Testis (tissue), 5 donors: ENCODE measurements at places on chromosomes 3 and 15. TPM values are rescaled to one million over a fixed set of nuclear protein-coding genes. Genes with fewer than 3 reads are reported as not detected.

CAND2 gene
- 128 TPM for total RNA-seq

GOLGA8Q gene
- total RNA-seq = 7.5 TPM

CELSR3 gene
- total RNA-seq = 14.3 TPM

ROPN1 gene
- total RNA-seq = 139 TPM

CDHR4 gene
- 5.5 TPM for total RNA-seq

SH2D7 gene
- 1.5 TPM for total RNA-seq

FRMD5 gene
- 10.5 TPM for total RNA-seq

MUC20 gene
- total RNA-seq = 16.2 TPM

SLC51A gene
- total RNA-seq = 27.2 TPM

C2CD4B gene
- 2.9 TPM for total RNA-seq

SRP14 gene
- 277 TPM for total RNA-seq

PEX5L gene
- 6.6 TPM for total RNA-seq

- DNase-seq = no peak
Measured at GRCh38 chr3:141930801-141931200, 54.4 kb downstream of the ATP1B3 start.

- no peak for DNase-seq
Measured at GRCh38 chr3:30924763-30925162, 30.3 kb upstream of the GADL1 start.

DNA sequence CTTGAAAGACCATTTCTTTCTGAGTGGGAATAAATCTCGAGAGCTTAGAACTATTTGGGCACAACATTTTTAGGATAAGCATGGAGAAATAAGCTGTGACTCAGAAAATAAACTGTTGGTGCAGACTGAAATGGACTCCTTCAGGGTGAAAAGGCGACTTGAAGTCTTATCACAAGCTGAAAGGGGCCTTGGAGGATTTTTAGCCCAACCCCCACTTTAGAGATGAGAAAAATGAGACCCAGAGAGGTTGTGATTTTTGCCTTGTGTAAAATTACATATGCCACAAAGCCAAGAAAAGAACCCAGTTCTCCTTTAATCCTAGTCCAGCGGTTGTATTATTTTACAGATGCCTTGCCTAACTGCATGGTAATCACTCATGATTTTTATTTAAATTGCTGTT lies 1.5 kb downstream of the ATP1B3 start:
- DNase-seq = no peak

DNA sequence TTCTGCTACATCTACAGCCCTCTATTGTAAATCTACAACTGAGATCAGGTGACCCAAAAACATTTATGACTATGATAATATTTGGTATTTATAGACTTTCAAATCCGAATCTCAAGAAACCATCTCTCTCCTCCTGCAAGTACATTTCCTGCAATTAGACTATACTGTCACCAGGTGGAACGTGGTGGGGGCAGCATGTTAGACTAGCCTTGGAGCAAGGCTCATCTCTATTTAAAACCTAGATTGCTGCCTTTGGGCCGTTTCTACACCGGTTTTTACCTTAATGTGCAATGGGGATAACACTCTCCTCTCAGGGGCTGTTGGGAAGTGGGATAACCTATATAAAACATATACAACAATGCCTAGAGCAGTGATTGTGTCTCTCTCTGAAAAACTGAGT lies 3.8 kb upstream of the KATNBL1 start:
- no peak for DNase-seq

- no peak for DNase-seq
Measured at GRCh38 chr3:178532476-178532875, 3.8 kb upstream of the KCNMB2 start.

- peak; percentile 68 for DNase-seq
Measured at GRCh38 chr3:101574388-101575112, 570 bp downstream of the PCNP start.

DNA sequence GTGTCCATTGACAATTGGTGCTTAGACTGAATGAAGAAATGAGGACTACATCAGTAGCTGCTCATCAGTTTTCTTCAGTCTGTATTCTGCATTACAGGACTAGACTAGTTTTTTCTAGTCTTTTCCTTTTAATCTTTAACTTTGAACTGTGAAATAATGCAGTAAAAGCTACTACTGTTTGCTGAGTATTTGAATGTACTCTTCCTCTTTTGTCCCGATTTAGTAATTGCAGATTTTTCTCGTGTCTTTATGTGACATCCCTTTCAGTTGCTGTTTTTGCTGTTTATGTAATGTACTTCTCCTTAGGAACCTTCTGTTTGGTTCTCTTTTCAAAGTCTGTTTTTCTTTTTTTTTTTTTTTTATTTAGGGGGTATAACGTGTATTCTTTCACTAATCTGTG lies 17.4 kb downstream of the MFSD1 start:
- DNase-seq = no peak

GRCh38 chr3:81518945-81519344 lies 242.5 kb downstream of the GBE1 start:
- no peak for DNase-seq

DNA sequence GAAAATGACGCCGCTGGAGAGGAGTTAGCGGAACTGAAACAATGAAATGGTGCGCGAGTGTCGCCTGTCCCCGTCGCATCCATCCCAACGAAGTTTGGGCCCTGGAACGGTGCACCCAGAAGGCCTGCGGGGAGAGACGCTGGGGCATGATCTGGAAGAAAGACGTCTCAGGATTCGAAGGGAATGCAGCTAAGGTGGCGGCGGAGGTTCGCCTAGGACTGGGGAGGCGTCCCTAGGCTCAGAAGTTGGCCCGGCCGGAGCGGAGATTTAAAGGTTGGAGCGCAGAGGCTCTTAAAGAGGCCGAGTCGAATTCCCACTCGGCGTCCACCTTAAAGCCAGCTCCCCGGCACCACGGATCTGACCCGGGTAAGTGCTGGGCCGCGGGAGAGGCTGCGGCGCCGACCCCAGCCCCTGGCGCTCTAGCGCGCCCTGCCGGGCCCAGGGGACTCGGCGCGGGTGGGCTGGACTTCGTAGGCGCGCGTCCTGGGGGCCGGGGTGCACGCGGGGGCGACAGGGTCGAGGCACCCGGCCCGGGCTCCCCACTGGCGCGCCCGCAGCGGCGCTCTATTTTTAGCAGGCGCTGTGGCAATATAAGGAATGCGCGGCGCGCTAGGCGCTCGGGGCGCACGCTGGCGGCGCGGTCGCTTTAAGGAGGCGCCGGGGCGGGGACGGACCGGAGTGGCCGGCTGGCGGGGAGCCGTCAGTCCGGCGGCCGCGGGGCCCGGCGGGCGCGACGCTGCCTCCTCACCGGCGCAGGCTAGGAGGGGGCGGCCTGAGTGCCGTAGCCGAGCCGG lies at the start of gene MRAS:
Gene MRAS, plus strand, starts transcription at position 620 of the 794 bp plus-strand sequence. CDS start 24,305 bp downstream, outside the sequence.
- DNase-seq = peak; percentile 78

GRCh38 chr3:87761341-87761740 lies 297.5 kb downstream of the CGGBP1 start:
- DNase-seq = no peak

- no peak for DNase-seq
Measured at GRCh38 chr15:35693886-35694285, 147.9 kb upstream of the DPH6 start.

GRCh38 chr3:115211810-115212492 lies 64.9 kb upstream of the ZBTB20 start:
- no peak for DNase-seq

DNA sequence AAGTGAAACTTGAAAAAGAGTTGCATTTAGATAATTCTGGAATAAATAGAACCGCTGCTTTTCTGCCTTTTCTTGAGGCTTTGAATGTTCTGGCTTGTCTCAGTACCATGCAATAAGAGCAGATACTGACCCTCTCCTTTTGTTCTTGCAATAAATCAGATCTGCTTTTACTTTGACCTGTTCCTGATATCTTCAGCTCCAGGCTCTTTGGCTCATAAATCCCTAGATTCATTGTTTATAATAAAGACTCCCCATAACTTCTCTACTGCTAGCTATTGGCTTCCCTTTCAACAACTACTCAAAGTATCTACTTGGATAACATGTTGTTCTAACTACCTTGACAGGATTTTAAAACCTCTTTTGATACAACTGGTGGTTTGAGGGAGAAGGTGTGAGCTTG lies 47.4 kb upstream of the TMC3 start:
- no peak for DNase-seq

DNA sequence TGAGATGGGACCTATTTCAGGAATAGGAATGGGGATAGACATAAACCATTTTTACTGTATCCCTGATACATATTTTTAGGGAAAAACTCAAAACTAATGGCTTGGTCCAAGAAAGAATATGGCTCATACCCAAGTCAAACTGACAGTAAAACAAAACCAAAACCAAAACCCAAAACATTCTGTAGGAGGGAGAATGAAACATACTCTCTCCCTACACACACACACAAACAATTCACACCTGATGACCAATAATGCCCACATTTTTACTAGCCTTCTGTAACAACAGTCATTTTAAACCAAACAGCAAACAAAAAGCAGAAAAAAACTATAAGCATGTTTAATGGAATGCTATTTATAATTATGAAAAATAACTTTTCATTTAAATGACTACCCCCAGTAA lies 74.9 kb downstream of the NBEAL2 start:
- no peak for DNase-seq

DNA sequence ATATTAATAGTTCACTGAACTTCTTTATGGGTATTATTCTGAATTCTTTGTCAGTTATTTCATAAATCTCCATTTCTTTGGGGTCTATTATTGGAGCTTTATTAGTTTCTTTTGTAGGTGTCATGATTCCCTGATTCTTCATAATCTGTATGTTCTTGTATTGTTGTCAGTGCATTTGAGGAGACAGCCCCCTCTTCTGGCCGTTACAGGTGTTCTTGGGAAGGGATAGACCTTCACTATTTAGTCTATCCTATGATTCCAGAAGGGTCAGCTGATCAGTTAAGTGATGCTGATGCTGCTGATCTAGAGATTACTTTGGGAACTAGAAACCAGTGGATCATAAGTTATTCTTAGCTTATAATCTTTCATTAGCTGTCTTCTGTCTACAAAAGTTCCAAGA lies 34.9 kb downstream of the TMEM39A start:
- DNase-seq = no peak

DNA sequence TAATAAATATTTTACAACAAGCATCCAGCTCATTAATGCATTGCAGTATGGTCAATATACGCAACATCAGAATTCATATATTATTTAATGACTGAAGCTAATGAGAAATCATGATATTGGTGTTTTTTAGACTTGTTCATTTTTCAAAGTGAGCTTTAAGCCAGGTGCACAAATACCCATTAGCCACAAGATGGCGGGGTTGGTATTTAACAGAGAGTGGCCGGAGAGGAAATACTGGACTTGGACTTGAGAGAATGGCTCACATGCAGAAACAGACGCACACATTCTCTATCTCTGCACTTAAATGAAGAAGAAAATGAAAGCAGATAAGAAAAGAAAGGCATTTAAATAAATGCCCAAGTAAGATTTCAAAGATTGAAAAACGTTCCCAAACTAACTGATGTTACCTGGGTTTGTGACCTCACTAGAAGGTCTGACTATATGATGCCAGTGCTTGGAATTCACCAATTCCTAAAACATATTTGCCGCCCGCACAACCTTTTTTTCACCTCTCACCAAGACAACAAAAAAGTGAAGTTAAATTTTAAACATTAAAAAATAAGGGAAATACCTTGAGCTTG lies 21.2 kb upstream of the CRBN start:
- peak; percentile 77 for DNase-seq

- no peak for DNase-seq
Measured at GRCh38 chr3:187183903-187184302, 13.4 kb upstream of the RTP1 start.

DNA sequence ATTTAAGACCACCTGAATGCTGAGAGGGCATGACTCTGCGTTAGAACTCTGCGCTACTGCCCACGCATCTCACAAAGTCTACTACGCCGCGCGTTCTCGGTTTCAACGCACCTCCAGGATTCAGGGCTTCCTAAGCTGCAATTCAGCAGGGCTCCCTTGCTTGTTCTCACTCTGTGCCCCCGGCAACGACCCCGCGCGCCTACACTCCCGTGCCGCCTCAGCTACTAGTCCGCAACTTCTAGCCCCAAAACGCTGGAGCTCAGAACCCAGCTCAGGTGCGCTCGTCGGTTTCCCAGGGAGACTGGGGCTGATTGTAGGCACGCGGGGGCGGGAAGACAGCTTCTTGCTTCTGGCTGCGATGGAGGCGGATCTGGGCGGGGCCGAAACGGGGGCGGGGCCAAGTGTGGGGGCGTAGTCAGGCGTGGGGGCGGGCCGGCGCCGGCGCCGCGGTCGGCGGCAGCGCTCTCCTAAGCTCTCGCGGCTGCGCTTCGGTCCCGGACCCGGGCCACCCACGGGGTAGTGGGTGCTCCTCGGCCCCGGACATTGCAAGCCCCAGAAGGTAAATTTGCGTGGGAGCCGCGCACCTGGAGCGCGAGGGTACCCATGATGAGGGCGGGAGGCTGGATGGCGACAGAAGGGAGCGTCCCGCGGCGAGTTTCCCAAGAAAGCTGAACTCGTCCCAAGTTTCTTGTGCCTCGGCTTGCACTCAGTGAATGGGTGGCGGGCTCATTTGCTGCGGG lies at the start of gene ARHGEF26:
Gene ARHGEF26, plus strand, starts transcription at position 430 of the 740 bp plus-strand sequence. CDS start 603 bp downstream, outside the sequence.
- DNase-seq = peak; percentile 95

DNA sequence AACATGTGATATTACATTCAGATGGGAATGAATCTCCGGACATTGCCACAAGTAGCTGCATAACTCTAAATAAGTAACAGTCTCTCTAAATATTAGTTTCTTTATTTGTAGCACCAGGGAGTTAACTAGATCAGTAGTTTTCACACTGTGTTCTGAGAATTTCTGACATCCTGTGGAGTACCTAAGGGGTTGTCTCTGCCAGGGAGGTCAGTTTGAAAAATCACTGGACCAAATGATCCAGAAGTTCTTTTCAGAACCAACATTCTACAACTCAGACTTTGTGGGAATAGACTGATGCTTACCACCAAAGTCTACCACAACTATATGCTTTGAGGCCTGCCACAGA lies 9.0 kb upstream of the ILDR1 start:
- DNase-seq = no peak

- DNase-seq = peak; percentile 91
Measured at GRCh38 chr15:63093486-63094205, 28.0 kb upstream of the LACTB start.

DNA sequence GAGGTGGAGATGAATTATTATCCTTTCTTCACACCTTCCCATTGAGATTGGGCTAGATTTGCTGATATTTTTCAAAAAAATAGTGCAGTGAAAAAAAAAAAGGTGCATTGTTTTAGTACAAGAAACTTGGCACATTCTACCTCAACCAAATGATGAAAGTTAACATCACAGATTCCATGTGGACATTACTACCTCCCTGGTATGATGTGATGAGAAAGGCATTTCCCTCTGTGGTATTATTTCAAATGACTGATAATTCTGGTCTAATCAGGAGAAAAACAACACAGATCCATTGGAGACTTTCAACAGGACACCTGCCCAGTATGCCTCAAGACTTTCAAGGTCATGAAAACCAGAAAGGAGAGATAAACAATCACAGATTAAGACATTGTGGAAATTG lies 313.4 kb downstream of the BCHE start:
- DNase-seq = no peak

DNA sequence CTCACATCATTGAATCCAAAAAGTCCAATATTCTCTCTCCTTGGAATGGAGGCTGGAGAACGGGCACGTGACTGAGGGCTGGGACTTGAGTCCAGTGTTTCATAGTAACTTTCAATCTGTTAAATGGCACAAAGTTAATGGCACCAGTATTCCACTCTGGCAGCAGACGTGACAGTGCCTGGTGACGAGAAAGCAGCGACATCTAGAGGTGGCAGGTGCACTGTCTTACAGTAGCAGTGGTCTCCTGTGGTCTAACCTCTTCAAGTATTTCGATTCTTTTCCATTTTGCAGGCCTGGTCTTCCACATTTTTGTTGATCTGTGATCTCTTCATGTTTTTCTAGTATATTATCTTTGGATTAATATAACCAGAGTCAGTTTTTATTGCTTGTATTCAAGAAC lies 107.1 kb downstream of the OXSM start:
- DNase-seq = peak; percentile 43
